ENCODE measurements at places on chromosomes 5 and 9.
A peak's percentile ranks its signal among the peaks of the same experiment; 100 is the strongest.

- DNase-seq = no peak
Observed at GRCh38 chr5:133715216-133715615, 102.9 kb upstream of the FSTL4 start.

GRCh38 chr9:132973713-132974112 lies 4.8 kb upstream of the GFI1B start:
- DNase-seq = no peak

- no peak for DNase-seq
Observed at GRCh38 chr5:60243713-60244112, 350.2 kb upstream of the PDE4D start.

- no peak for DNase-seq
Observed at GRCh38 chr5:130034566-130035210, 130.4 kb downstream of the CHSY3 start.

GRCh38 chr9:29393064-29393463 lies 1819.8 kb upstream of the C9orf72 start:
- DNase-seq = no peak

- DNase-seq = no peak
Observed at GRCh38 chr5:82595113-82595512, 317.0 kb upstream of the RPS23 start.

DNA sequence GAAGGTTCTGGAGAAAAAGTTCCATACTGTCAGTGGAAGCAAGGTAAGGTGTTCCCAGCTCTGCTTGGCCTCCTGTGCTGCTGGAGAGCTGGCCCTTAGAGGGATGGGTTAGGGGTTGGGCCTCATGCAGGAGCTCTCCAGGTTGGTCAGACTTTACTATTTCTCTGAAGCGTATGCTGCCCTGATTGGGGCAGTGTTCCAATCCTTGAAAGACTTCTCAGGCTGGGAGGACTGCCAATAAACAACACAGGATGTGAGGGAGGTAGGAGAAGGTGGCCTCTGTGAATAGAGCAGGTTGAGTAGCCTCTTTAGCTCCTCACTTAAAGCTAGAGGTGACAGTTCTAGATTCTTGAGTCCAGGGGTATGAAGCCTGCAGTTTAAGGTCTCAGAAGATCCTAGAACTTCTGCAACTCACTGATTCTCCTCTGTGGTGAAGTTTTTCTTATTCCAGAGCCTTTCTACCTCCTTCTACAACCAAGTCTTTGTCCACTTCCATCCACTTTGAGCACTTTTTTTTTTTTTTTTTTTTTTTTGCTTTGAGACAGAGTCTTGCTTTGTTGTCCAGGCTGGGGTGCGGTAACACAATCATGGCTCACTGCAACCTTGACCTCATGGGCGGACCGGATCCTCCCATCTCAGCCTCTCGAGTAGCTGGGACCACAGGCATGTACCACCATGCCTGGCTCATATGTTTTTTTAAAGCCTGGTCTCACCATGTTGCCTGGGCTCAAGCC lies 3.0 kb downstream of the HNRNPAB start:
- no peak for DNase-seq

- no peak for DNase-seq
Observed at GRCh38 chr5:53166183-53166495, 56.6 kb upstream of the MOCS2 start.

DNA sequence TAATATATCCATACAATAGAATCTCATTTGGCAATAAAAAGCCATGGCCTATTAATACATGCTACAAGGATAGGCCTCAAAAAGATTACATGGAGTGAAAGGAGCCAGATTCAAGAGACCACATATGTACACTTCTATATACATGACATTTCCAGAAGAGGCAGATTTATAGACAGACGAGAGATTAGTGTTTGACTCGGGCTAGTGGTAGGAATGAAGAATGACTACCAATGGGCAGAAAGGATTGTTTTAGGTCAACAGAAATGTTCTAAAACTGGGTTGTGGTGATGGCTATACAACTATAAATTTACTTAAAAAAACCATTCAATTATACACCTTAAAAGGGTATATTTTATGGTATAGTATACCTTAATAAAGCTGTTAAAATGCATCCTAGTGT lies 41.9 kb downstream of the SETX start:
- no peak for DNase-seq

DNA sequence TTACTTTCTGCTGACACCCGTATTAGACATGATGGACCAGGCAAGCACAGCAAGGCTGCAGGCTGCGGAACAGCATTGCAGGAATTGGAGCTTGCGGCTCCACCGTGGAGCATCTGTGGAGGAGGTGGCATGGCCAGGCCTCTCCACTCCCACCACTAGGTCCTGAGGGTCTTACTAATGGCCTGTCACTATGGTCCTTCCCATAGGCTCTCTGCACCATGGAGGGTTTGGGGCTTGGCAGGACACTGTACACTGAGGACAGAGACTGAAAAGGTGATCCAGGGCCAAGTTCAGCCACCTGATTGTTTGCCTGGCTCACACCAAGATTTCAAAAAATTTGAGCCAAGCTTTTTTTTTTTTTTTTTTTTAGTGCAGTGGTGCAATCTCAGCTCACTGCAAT lies 14.3 kb upstream of the ZBTB43 start:
- no peak for DNase-seq

DNA sequence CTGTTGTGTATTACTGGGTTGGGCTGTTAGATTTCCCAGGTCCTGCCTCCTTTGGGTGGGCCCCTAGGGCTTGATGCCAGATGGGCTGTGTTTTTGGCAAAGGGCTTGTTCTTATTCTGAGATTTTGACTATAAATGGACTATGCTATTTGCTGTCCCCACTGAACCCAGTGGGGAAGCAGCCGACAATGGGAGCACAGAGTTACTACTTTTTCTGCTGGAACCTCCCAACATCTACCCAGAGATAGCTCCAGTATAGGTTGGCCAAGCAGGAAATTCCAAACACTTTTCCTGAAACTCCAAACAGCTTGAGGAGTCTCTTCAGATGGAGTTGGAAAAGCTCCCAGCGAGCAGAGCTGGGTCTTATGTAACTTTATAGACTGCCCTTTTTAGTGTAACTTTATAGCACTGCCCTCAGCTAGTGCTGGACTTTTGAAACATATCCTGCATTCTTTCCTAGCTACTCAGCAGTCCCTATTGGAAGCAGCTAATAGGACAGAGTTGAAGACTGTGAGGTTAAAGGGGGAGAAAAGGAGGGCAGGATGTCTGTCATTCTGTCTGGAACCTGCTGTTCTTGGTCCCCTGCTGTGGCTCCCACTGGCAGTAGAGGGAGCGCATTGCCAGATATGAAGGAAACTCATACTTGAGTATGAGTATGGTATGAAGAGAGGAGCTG lies 21.0 kb downstream of the RUSC2 start:
- peak; percentile 31 for DNase-seq

- DNase-seq = no peak
Observed at GRCh38 chr5:81035522-81035921, 75.4 kb downstream of the RASGRF2 start.

- DNase-seq = no peak
Observed at GRCh38 chr5:113495422-113495841, 7.2 kb upstream of the MCC start.

DNA sequence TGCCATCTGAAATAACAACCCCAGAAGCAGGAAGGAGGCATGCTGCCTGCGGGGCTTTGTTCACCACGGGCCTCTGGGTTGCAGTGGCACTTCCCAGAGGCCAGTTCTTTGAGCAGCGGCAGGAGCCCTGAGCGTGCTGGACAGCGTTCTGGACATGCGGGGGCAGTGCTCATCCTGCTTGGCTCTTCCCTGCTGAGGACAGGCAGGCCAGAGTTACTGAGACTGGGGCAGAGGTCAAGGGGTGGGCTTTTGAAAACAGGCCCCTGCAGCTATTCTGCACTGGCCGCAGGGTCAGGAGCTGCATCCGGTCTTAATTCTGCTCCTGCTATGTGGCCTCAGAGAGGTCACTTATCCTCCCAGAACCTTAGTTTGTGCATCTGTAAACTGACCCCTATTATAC lies 258.6 kb downstream of the FSTL4 start:
- no peak for DNase-seq

DNA sequence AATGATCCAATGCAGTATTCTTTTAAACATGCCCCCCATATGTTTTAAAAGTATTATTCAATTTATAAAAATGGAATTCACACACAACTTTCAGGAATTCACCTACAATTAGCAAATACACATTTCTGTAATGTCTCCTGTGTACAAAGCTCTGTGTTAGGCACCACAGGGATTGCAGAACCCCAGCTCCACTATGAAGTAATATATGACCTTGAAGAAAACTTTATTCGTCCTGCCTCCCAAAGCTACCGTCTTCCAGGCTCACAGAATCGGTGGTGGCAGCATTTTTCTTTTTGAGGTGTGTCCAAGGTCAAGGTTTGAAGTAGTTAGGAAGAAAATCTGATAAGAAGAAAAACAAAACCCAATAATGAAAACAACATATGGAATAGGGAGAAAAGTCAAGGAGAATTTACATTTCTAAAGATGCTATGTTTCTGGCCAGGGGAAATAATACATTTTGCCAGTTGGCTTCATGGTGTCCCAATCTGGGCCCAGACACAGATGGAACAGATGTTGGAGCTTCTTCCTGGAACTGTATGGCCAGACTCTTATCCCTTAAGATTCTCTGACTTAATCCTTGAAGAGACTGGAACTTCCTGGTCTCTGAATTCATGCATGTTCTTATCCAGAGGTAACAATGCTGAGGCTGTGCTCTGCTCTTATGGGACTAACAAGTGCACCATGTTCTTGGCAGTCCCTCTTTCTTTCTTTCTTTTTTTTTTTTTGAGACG lies 22.0 kb upstream of the LVRN start:
- no peak for DNase-seq

GRCh38 chr5:108735790-108736189 lies 11.9 kb upstream of the FER start:
- no peak for DNase-seq

DNA sequence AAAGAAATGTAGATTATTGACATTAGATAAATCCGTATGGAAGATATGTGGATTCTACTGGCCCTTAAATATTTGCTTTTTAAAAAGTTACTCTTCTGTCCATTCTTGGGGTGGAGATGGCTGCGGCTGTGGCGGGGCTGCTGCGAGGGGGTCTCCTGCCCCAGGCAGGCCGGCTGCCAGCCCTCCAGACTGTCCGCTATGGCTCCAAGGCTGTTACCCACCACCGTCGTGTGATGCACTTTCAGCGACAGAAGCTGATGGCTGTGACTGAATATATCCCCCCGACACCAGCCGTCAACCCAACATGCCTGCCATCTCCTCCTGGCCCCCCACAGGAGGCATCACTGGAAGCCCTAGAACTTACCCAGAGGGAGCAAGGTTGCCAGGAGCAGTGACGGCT lies 50.7 kb downstream of the FAM170A start:
- no peak for DNase-seq

DNA sequence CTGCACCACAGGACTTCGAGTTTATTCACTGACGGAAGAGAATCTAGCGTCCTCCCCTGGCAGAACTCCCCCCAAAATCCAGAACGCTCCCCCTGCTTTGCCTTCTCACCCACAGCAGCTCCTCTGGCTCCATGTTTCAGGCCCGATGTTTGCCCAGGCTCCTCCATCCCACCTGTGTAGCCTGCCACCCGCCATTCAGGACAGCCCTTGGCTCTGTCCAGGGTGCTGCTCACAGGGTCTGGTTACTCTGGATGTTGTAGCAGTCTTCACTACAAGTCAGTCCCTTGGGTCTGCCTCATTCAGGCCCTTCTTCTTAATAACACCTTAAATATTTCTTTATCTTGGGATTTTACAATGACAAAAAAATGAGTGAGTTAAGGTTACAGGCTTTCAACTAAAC lies 41.3 kb upstream of the SV2C start:
- peak; percentile 6 for DNase-seq

DNA sequence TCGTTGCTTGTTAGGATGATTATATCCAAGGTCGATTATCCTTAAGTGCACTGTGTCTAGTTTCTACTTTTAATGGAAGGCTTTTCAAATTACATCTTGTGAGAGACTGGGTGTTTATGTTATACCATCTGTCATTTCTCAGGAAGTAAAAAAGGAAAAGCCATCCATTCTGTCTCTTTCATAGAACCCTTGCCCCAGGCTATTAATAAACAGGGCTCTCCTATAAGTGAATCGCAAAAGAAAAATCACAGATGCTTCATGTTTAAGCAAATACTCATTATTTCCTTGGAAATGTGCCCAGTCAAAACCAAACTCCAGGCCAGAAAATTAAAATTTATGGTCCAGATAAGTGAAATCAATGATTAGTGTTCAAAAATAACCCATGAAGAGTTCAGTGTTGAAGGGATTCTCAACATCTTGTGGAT lies 58.1 kb downstream of the STARD4 start:
- peak; percentile 14 for DNase-seq

DNA sequence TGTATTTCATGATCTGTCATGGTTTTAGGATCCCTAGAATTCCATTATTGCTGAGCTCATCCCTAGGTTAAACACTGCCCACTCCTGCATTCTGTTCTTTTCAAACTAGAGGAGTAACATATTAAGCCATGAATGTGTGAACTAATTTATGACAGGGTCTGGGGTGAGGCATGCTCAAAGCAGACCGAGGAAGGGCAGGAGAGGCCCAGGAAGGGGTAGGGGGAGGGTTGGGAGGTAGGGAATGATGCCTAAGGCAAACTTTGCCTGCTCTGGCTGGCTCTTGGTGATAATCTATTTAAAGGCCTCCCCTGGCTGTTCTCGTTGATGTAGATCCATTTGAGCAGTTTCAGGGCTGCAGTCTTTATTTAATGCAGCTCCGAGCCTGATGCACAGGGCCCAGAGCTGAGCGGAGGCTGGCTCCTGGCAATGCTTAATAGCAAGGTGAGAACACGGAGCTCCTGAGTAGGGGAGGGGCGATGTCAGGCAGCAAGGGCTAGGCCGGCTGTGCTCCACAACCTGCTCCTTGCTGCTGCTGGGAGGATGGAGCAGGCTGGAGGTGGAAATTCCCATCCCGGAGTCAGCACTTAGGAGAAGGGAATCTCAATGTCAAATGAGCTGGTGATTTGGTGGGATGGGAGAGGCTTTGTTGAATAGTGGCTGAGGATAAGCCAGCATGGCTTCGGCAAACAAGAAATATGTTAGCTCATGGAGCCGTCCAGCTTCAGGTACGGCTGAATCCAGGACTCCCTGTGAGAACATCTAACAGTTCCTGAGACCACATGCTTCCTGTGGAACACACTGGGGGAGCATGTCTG lies 73.2 kb upstream of the UNC5A start:
- no peak for DNase-seq
